ENCODE measurements at places on chromosomes 1 and 21. TPM values are rescaled to one million over a fixed set of nuclear protein-coding genes. Genes with fewer than 3 reads are reported as not detected.

DNA sequence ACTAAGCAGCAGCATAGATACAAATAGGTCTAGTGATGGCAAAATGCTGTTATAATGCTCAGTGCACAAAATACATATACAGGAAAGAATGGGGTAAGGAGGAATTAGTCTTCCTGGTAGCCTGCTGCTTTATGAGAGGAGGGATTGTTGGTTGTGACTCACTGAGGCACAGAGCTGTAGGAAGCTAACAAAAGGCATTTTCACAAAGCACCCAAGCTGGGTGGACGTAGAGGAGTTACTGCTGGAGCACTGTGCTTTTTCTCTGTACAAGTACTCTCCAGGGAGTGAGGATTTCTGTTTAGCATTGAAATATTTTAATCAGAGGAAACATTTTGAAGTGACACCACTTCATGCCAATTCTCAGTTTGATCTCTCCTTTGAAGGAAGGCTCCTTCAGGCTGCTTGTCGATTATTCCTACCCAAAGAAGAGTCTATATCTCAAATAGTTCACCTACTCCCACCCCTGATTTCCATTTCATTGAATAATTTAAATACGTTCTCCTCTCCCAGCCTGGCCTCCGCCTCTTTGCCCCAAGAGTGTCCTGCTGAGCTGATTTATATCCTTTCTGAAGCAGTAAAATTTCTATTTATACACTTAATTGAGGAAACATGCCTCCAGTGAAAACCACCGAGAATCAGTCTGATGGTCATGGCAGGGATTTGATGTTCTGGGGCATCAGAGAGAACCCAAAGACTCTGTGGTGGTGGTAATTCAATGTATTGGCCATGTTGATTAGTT, 271.9 kb downstream of the HHAT start:
- no peaks in the 10 kb centered on the region for H3K36me3 ChIP-seq
- DNase-seq, result no peak
- no peaks in the 10 kb centered on the region for H3K27me3 ChIP-seq
- no peak overlapping the region for H3K27ac ChIP-seq
- H3K4me3 ChIP-seq, result no peak overlapping the region

DNA sequence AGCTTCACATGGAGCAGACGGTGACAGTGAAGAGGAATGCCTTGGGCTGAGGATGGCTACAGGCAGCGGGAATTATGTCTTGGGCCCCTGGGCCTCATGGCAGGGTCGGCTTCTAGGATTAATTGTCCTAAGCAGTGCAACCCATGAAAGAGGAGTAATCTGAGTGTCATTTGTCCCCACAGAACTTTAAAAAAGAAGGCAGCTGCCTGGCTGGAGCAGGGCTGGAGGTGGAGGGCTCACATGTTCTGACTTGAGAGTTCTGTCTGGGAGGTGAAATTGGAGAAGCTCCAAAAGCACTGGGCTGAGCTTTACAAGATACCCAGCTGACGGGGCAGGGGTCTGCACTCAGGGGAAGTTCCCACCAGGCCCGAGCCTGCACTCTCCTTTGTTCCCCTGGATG, 22.6 kb downstream of the CACNA1S start:
- H3K36me3 ChIP-seq, result no peaks in the 10 kb centered on the region
- no peaks in the 10 kb centered on the region for H3K27me3 ChIP-seq
- no peak overlapping the region for H3K27ac ChIP-seq
- no peaks in the 10 kb centered on the region for H3K4me1 ChIP-seq
- H3K4me3 ChIP-seq, result no peak overlapping the region

DNA sequence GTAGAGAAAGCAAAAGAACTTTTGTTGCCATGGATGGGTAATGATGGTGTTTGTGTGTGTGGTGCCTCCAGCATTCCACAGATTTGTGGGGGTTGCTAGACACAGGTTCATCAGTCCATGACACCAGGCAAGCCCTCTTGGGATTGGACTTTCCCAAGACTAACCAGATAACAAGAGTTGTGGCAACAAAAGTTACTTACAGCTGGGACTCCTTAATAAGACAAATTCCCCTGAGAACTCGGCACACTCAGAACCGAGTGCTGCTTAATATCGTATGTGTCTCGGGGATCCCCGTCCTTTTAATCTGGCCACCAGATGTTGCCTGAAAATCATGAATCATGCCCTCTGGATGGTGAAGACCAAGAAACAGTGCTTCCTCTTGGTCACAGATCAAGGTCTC, 193.3 kb downstream of the AJAP1 start:
- DNase-seq, result no peak
- H3K27me3 ChIP-seq, result no peaks in the 10 kb centered on the region
- H3K4me3 ChIP-seq, result no peak overlapping the region
- no peaks in the 10 kb centered on the region for H3K4me1 ChIP-seq

- DNase-seq, result no peak
- no peaks in the 10 kb centered on the region for H3K36me3 ChIP-seq
- no peaks in the 10 kb centered on the region for H3K27me3 ChIP-seq
Observed at GRCh38 chr1:65404941-65405340, 15.5 kb upstream of the LEPR start.

The KIF26B gene
- not detected for total RNA-seq

- peaks cover 9% of the 10 kb centered on the region for H3K4me1 ChIP-seq
- no peak for DNase-seq
- H3K4me3 ChIP-seq, result no peak overlapping the region
- no peak overlapping the region for H3K27ac ChIP-seq
Observed at GRCh38 chr1:230130172-230130944, 63.3 kb downstream of the GALNT2 start.

DNA sequence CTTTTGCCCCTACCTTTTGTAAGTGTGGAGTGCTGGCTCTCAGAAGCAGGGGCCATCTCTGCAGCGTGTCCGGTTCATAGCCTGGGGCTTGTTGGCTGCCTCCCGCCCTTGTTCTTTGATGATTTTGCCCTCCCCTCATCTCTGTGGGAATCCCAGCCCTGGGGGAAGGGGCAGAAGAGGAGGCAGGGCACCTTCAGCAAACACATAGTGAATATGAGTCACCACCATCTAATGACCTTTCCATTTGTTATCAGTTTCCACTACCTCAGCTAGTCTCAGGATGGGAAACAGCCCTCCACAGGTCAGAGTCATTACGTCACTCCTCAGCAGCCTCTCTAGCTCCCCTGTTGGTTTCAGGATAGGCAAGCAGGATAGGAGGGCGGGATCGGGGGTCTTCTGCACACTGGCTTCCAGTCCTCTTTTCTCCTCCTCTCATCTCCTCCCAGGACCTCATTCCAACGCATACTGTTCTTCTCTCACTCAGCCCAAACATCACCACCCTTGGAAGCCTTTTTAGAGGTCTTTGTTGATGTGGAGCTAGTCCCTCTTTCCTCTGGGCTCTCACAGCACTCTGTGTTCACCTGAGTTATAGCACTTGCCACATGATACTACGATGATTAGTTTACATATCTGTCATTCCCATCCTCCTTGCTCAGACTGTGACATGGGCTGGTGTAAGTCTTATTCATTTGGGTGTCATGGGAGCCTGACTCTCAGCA, 15.8 kb downstream of the GADD45A start:
- no peaks in the 10 kb centered on the region for H3K36me3 ChIP-seq
- no peak overlapping the region for H3K27ac ChIP-seq
- no peaks in the 10 kb centered on the region for H3K4me1 ChIP-seq
- H3K4me3 ChIP-seq, result no peak overlapping the region
- no peaks in the 10 kb centered on the region for H3K27me3 ChIP-seq
- DNase-seq, result no peak

DNA sequence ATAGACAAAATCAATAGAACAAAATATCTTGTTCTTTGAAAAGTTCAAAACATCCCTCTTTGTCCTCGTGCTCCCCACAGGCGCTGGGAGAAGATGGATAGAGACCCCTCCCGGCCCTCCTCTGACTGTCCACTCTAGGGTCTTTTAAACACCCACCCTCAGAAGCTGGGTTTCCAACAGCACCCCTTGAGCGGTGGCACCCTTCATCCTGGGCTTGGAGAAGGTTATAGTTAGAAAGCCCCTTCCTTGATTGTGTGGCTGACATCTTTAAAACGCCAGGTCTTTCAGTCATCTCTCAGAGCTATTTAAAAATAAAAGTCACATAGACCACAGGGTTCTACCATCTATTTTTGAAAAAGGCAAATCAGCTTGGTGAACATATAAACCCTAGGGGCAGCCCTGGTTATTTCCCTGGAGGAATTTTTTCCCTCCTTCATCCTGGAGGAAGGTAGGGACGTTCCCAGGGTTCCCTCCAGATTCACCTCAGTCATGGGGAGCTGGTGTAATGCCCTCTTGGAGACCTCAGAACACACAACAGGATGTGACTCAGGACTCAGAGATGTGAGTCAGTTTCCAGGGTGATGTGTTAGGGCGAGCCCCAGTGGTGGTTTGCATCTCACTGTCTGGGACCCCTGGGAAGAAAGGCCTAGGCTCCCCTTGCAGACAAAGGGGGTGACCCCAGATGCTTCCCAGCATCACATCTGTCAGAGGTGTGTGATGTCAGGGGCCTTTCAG, 138.5 kb downstream of the CLIC6 start:
- peak overlapping the region; percentile 59 for H3K27ac ChIP-seq
- H3K4me1 ChIP-seq, result peaks cover 56% of the 10 kb centered on the region
- no peaks in the 10 kb centered on the region for H3K27me3 ChIP-seq
- no peak overlapping the region for H3K4me3 ChIP-seq
- peaks cover 9% of the 10 kb centered on the region for H3K36me3 ChIP-seq

The WLS gene
- not detected for total RNA-seq

GRCh38 chr1:41474490-41475271, 9.8 kb downstream of the EDN2 start:
- no peak overlapping the region for H3K4me3 ChIP-seq
- no peak for DNase-seq
- H3K27ac ChIP-seq, result no peak overlapping the region

DNA sequence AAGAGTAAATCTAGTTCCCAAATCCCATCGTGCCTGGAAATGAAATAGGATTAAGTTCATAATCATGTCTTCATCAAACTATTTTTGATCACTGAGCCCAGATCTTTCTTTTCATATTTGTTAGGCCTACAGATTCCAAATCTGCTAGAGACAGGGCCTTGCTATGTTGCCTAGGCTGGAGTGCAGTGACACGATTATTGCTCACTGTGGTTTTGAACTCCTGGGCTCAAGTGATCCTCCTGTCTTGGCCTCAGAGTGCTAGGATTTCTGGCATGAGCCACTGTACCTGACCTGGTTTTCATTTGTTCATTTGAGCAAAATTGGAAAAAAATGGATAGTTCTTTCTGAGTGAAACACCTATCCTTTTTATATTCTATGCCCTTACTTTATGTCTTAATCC, 28.0 kb upstream of the DIPK1A start:
- DNase-seq, result no peak
- peak overlapping the region; percentile 22 for H3K27ac ChIP-seq
- no peaks in the 10 kb centered on the region for H3K27me3 ChIP-seq
- no peaks in the 10 kb centered on the region for H3K36me3 ChIP-seq
- no peak overlapping the region for H3K4me3 ChIP-seq

DNA sequence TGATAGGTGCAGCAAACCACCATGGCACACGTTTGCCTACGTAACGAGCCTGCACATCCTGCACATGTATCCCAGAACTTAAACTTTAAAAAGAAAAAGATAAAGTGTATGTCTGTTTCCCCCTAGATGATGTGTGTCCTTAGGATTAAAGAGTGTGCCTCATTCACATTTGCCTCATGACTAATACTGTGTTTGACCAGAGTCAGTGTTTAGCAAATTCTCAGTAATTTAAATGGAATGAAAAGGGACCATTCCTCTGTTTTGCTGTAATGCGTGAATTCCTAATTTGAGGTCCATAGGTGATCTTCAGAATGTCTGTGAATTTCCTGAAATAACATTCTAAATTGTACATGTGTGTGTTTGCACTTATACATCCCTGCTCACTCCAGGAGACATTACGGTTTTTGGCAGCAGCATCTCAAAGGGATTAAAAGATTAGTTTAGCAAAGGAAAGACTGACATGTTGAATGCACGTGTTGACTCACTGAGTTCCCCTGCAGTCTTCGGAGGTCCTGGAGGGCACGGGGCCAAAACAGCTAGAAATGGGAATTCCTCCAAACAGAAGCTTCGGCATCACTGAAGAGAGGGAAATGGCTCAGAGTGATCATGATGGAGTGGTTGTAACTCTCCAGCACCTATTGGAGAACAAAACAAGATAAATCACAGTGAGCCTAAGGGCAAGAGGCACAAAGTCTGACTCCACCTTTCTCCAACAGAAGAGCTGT, 19.1 kb upstream of the SLC35F3 start:
- DNase-seq, result no peak
- no peaks in the 10 kb centered on the region for H3K36me3 ChIP-seq
- H3K27me3 ChIP-seq, result no peaks in the 10 kb centered on the region
- H3K27ac ChIP-seq, result no peak overlapping the region

GRCh38 chr1:243738020-243738419, 112.0 kb downstream of the AKT3 start:
- no peak for DNase-seq
- H3K4me3 ChIP-seq, result no peak overlapping the region

GRCh38 chr1:22772014-22772413, 61.4 kb downstream of the EPHB2 start:
- no peaks in the 10 kb centered on the region for H3K36me3 ChIP-seq
- no peaks in the 10 kb centered on the region for H3K4me1 ChIP-seq
- no peak overlapping the region for H3K27ac ChIP-seq
- H3K27me3 ChIP-seq, result no peaks in the 10 kb centered on the region
- no peak for DNase-seq

- no peak overlapping the region for H3K27ac ChIP-seq
- H3K4me3 ChIP-seq, result no peak overlapping the region
- H3K4me1 ChIP-seq, result no peaks in the 10 kb centered on the region
- no peaks in the 10 kb centered on the region for H3K27me3 ChIP-seq
Observed at GRCh38 chr1:221337106-221337505, 404.8 kb downstream of the DUSP10 start.

DNA sequence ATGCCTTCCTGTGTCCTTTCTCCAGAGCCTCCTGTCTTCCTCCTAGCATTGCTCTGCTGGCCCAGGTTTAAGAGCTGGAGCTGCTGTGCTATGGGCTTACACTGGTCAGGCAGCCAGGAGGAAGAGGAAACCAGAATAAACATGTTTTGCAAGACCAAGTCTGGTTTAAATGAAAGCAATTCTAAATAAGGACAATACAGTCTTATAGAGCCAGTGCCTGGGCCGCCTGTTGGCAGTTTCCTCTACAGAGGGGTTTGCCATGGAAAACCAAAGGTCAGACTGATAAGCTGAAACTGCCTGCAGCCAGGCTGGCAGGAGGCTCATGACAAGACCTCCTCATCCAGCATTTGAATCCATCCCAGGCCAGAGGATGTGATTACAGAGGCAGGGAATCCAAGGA, 92.9 kb upstream of the FGGY start:
- H3K4me3 ChIP-seq, result no peak overlapping the region
- no peak for DNase-seq
- H3K36me3 ChIP-seq, result no peaks in the 10 kb centered on the region

The KCNT2 gene
- not detected for total RNA-seq

DNA sequence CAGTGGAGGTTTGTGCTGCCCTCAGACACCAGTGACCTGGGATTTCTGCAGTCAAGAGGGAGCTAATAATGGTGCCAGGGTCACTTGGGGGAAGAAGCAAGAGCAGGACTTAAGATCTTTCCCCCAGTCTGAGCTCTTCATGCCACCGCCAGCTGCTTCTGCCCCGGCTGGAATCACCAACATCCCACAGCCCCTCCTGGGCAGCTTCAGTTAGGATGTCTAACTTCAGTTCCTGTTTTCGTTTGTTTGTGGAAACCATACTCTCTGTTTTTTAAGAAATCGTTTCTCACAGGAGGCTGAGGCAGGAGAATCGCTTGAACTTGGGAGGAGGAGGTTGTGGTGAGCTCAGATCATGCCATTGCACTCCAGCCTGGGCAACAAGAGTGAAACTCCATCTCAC, 25.6 kb upstream of the PRDM2 start:
- no peaks in the 10 kb centered on the region for H3K4me1 ChIP-seq
- no peaks in the 10 kb centered on the region for H3K36me3 ChIP-seq
- DNase-seq, result no peak

The KRTAP10-11 gene
- not detected for total RNA-seq
